ENCODE measurements at places on chromosomes 5 and 9.

DNA sequence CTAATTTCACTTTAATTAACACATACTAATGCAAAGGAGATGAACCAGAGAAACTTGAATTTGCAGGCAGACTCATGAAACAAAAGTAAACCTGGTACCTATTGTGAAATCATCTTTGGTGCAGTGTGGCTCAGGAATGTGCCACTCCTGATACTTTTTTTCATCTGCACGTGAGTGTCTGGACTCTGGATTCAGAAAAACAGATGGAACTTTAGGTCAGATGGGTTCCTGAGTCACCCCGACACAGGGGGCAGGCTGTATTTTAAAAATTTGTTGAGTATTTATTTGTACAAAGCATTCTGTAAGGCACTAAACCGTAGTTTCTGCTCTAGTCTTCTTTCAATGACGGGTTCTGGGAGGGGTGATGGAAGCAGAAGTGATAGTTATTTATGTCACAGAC lies 52.2 kb upstream of the TUT7 start:
- no peak for DNase-seq

DNA sequence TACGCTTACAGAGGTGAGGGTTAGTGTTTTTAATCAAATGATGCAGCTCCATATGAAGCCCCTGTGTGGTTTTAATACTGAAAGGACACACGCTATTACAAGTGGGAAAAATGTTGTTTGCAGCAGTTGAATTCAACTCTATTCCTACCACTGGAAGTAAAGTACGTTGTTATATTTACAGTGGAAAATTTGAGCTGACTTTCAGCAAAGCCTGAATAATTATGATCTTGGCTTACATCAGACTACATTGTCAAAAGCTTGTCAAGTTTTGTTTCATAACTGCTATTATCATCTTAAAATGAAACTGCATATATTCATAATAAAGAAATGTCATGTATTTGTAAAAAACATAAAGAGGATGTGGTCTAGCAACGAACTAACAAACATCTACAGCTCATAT lies 818.5 kb downstream of the SEMA5A start:
- DNase-seq = no peak

DNA sequence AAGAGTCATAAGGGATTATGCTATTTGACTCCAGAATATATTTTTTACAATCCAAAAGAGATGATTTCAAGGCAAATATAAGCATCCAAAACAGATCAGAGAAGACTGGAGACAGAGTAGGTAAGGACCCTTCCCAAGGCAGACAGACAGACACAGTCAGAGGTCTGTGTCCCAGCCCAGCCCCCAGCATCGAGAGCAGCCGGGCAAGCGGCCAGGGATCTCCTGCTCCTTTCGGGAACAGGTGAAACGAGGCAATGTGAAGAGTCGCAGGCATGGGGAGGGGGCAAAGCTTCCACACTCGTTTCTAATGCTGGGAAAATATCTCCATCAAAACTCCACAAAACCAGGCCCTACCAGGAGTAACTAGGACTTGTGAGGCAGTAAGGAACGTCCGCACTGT lies 5.8 kb downstream of the PAEP start:
- DNase-seq = no peak

DNA sequence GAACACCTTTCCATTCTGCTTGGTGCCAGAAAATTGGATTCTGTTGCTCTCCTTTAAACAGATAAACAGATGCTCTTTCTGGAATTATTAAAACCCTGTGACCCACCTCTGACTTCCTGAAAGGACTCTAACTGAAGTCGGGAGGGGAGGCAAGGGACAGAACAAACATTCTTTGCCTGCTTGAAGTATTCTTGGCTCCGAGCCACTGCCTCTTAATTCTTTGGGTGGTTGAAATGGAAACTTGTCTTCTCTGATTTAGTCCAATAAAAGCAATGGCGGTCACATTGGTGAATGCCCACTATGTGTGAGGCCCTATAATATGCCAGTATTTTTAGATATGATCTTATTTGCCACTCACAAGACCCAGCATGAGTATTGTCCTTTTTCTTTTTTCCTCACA lies 236.8 kb downstream of the SLIT3 start:
- DNase-seq = no peak

DNA sequence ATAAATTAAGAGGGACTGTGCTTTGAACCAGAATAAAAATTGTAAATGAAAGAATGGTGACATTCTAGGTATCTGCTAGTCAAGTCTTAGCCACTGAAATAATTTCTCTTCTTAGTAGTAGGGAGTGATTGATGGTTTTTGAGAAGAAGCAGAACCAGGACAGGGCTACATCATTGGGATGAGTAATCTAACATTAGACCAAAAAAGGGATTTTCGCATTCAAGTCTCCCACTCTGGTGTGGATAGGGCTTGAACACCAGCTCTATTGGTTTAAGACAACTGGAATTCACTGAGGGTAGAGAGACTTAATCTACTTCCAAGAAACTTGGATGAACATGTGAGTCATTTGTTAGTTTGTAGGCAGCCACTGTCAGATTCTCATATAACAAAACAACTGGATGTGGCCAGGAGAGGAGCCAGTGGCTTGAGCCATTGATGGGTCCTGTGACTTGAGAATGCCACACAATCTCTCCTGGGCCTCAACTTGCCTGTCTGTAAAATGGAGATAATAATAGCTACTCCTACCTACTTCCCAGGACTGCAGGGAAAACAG lies 16.6 kb downstream of the FAT2 start:
- no peak for DNase-seq

DNA sequence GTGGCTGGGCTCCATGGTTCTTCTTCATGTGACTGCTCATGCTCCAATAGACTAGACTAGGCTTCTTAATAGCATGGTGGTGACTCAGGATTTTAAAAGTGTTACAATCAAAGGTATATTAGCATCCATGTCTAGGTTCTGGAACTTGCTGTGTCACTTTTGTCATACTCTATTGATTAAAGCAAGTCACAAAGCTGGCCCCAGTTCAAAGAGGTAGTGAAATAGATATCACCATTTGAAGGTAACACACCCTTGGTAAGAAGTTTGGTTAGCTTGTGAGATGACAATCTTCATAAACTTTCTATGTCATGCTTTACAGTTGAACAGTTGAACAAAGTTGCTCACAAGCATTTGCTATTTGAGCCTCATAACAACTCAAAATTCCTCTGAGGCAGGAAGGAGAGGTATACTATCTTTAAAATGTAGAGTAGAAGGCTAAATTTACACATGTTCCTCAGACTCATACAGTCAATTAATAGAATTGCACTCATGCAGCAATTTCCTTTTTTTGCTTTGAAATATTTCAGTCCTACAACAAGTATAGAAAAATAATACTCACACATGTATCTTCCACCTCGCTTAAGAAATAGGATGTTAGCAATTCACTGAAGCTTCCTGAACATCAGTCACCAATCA lies 56.8 kb upstream of the TMEM252 start:
- DNase-seq = no peak

DNA sequence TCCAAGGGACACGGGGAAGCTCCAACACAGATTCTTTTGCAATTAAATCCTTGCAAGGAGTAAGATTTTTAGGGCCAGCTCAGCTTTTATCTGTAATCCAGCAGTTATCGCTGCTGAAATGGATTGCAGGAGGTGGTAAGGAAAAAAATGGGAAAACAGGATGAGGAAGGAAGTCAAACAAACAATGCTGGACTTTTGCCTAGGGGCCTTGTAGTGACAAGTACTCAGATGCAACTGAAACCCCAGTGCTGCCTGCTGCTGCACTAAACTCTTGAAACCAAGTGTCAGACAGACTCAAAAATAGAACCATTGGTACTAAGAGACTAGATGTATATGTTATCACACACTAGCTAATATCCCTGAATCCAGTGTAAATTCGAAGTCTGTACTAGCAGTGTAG lies 309.2 kb downstream of the CTNND2 start:
- DNase-seq = no peak

GRCh38 chr9:86795047-86795442 lies 152.3 kb downstream of the GAS1 start:
- DNase-seq = no peak

- no peak for DNase-seq
Observed at GRCh38 chr5:38925154-38925925, 79.5 kb downstream of the OSMR start.

DNA sequence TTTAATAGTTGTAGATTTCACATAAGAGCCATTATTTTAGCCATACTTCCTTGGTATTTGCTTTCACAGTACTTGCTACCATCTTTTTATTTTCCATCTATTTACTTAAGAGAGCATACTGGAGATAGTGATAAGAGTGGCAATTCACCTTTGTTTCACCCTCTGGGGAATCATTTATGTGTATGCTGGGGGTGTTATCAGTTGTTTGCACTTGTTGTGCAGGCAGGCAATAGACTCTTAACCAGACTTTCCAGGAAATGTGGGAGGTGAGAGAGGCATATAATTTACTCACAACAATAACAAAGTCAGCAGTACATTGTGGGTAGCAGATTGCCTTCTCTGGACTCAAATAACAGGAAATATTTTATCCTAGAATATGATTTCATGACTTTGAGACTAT lies 1018.3 kb downstream of the CDH12 start:
- DNase-seq = no peak

DNA sequence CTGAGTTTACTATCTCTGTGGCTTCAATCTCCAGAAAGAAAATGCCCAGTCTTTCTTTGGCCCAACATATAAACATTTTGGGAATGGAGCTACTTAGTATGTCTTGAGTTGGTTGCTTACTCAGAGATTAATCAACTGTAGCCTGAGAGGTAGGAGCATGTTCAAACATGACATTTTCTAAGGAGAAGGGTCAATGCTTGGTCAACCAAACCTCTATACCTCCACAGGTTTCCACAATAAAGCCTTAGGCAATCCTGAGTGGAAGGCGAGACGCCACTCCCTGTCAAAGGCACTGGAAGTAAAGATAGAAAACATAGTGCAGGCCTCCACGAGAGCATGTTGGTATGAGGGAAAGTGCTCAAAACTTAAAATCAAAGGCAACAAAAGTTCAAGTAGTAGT lies 411.4 kb downstream of the KCTD16 start:
- DNase-seq = no peak

DNA sequence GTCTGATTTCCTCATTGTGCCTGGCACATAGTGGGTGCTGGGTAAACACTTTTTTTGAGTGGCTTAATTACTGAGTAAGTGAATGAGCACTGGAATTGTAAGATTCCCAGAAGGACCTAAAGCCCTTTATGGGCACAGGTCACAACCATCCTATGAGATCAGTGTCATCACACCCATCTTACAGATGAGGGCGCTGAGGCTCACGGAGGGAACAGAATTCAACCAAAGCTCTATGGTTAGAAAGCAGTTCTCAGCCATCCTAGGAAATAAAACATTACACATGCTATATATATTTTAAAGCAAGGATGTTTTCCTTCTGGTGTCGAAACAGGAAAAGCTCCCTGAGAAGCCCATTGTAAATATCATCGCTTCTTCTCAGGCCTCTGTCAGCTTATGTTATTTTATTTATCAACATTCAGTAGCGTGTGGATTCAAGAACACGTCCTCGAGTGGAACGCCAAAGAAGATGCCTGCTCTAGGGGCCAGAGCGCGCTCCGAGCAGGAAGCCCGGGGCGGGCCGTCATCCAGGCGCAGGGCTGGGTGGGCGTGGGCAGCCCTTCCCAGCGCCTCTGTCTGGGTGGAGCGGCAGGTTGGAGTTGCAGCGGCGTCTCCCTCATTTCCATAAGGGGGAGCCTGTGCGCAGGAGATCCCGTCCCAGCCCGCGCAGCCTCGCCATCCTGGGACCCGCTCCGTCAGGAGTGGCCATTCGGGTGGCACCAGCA lies 155.8 kb upstream of the SMIM23 start:
- peak; percentile 56 for DNase-seq

GRCh38 chr9:75890472-75891276 lies at the start of gene PCSK5:
Gene PCSK5 (plus strand): TSS chr9:75890673. CDS start chr9:75891182, 509 bp downstream.
- peak; percentile 85 for DNase-seq

GRCh38 chr5:52947208-52947607 lies 41.9 kb upstream of the ITGA2 start:
- DNase-seq = no peak

GRCh38 chr5:45696206-45696836 lies at the start of gene HCN1:
Gene HCN1 (minus strand): TSS chr5:45696380.
- peak; percentile 68 for DNase-seq

GRCh38 chr9:127700594-127701255 lies 6.1 kb upstream of the CFAP157 start:
- DNase-seq = no peak

DNA sequence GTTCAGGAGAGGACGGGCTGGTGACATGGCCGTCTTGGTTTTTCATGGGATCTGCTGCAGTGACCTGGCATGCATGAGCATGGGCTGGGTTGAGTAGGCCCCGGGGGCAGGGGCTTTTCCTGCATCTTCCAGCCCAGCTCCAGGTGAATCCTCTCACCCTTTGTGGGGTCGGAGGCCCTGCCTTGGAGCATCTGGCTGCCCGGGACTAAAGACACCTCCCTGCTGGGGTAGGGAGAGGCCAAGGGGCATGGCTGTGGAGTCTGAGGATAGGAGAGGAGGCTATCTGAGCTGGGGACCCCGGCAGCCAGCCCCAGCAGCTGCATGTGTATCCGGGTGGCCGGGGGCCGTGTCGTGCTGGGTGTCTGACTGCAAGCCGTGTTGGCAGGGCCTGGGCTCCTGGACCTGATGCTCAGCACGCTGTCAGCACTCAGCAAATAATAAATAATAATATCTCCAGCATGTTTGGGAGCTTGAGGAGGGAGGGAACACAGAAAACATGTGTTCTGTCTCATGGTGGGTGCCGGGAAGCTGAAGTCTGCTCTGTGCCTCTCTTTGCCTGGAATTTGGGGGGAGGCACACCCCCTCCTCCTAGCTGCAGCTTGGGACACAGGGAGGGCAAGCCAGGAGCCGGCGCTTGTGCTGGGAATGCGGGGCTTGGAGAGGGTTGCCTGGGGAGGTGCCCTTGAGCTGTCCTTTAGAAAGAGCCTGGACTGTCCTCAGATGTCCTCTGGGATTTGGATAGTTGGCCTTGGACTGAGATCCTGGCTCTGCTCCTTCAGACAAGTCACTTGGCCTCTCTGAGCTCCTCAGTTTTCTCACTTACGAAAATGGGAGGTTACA lies 28.4 kb upstream of the PITX1 start:
- DNase-seq = no peak

GRCh38 chr5:66494437-66494836 lies 101.8 kb upstream of the MAST4 start:
- DNase-seq = no peak

- no peak for DNase-seq
Observed at GRCh38 chr9:5549658-5550650, 39.6 kb downstream of the PDCD1LG2 start.

- DNase-seq = no peak
Observed at GRCh38 chr9:97958812-97959511, 21.0 kb upstream of the HEMGN start.

DNA sequence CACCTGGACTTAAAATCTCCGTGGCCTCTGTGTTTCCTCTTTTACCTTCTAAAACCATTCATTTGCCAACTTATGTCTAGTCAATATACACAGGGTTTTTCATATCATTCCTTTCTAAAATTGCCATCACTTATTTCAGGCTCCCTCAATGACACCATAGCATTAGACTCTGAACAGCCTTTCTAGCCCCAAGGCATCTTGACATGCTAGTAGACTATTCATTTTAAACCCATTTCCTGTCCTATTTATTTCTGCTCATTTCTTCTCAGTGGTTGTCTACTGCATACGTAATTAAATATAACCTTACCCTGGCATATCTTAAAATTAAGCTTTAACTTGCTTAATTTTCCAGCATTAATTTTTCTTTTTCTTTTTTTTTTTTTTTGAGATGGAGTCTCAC lies 83.2 kb downstream of the PHAX start:
- DNase-seq = no peak

GRCh38 chr9:131657037-131657377 lies 82.9 kb downstream of the RAPGEF1 start:
- DNase-seq = no peak

GRCh38 chr5:174323878-174324281 lies 278.4 kb downstream of the NSG2 start:
- DNase-seq = no peak

All from activated CD8-positive, alpha-beta memory T cell treated with anti-CD3 and anti-CD28 coated beads, Interleukin-2, amount 50 U/mL, for 48 hours (primary cell).